Gastrocnemius medialis (tissue), 4 donors: ENCODE measurements at places on chromosomes 7 and 10.

GRCh38 chr10:21518149-21518640 lies 7.3 kb downstream of the SKIDA1 start:
- DNase-seq, result no peak

GRCh38 chr10:63542835-63543575 lies 21.8 kb downstream of the REEP3 start:
- no peak for DNase-seq

DNA sequence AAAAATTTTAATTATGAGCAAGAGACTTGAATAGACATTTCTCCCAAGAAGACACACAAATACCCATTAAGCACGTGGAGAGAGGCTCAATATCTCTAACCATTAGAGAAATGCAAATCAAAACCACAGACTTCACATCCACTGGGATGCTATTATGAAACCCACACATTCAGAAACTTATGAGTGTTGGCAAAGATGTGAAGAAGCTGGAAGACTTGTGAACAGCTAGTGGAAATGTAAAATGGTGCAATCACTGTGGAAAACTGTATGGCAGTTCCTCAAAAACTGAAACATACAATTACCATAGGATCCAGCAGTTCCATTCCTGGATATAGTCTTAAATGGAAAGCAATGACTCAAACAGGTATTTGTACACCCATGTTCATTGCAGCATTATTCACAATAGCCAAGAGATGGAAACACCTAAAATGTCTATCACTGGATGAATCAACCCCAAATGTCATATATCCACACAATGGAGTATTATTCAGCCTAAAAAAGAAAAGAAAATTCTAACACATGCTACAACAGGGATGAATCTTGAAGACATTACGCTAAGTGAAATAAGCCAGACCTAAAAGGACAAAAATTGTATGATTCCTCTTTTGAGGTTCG lies 53.5 kb upstream of the FRMD4A start:
- no peak for DNase-seq

GRCh38 chr7:39259391-39260003 lies 281.8 kb downstream of the POU6F2 start:
- no peak for DNase-seq

DNA sequence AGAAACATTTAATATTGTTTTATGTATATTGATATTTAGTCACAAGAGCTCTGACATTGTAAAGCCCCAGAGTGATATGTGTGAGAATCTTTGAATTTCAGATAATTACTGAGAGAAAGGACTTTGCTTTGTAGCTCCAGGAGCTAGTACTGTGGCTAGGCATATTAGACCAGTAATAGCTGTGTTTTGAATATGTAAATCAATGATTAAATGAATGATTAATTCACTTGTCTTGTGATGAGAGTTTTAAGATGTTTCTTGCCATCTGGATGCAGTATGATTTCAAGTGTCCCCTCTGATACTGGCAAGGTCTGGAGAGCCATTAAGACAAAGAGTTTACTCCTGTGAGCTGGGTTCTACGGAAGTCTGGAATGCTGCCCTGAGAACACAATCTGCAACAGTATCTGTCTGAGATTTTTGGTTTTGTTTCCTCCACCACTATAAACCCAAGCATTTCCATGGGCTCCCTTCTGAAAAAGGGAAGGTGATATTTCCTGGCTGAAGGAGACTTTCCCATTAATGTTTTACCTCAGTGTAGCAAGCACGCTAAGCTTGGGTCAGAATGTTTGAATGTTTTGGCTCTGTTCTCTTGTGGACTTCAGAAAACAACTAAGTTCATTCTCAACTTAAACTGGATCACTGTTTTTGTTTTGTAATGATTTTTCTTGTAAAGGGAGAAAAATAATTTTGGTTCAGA lies 61.3 kb upstream of the BICC1 start:
- DNase-seq, result no peak

DNA sequence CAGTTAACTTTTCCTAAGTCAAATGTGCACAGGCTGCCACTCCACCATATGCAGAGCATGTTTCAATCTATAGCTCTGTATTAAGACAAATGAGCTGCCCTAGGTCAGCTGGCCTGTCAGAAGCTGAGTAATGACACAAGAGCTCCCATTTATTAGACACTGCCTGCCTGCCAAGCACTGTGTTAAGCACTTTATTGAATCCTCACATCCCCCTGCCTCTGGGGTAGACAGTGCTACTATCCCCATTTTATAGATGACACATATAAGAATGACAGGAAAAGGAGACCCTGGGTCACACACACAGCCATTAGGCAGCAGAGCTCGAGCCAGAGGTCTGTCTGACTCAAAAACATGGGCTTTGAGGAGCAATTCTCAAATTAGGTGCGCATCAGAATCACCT lies 179.8 kb upstream of the PDE1C start:
- no peak for DNase-seq

DNA sequence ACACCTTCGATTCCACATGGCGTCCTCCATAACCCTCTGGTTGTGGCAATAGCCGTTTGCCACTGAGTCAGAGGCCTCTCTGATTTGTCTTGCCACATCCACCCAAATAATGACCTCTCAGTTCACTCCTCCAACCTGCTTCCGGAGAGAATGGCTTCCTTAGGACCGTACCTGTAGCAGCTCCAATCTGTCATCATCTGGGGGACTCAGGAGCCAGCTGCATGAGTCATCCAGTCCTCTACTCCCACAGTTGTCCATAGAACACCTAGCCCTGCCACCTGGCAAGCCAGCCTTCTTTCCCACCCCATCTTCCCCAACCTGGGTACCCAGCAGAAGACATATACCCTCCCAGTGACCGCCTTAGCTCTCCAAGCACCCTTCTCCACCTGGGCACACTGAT lies 64.4 kb upstream of the MXI1 start:
- DNase-seq, result no peak

- no peak for DNase-seq
Measured at GRCh38 chr10:74988832-74989561, 122.5 kb upstream of the SAMD8 start.

DNA sequence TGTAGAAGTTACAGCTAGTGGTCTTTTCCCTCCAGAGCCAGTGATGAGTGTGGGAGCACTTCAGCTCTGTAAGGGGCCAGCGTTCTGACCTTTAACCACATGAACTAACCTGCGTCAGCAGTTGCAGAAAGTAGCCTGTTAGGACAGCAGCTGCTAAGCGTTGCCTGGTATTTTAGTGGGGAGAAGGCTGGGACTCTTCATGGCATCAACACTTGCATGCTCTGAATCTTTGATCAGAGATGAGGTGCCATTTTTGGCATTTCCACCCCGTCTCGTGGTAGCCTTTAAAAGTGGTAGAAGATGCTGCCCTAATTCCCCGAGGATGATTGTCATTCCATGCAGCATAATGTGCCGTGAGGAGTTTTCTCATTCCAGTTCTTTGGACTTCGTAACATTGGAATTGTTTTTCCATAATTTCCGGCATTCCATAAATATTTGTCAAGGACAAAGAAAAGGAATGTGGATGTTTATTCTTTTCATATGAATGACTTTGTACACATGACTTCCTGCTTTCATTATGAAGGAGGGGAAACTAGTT lies 92.2 kb downstream of the AVL9 start:
- no peak for DNase-seq
